HuH-7.5 (cell line): ENCODE measurements at places on chromosomes 1 and 21.

GRCh38 chr1:201501812-201502510 lies 5.0 kb downstream of the CSRP1 start:
- DNase-seq, result no peak

DNA sequence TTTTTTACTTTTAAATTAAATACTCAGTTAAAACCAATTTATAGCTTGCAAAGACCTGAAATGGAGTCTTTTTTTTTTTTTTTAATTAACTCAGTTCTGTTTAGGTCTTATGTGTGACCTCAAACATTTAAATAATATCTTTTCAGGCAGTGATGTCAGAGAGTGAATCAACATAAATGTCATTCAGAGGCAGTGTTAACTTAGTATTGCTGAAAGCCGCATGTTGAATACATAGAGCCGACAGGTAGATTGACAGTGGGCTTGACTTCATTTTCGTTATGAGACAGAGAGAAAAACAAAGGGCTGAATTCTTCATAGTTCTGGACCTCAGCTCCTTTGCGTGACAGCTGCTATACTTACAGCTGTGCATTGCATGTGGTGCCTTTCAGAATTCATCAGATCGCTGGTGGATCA lies 51.5 kb downstream of the PRDM2 start:
- DNase-seq, result no peak

- no peak for DNase-seq
Observed at GRCh38 chr1:192538407-192539296, 36.9 kb upstream of the RGS1 start.

GRCh38 chr1:51729824-51730301 lies 113.0 kb downstream of the OSBPL9 start:
- DNase-seq, result peak; percentile 25

- DNase-seq, result no peak
Observed at GRCh38 chr1:48875552-48876329, 99.0 kb upstream of the BEND5 start.

- DNase-seq, result no peak
Observed at GRCh38 chr1:44572572-44572879, 101.8 kb downstream of the TMEM53 start.

DNA sequence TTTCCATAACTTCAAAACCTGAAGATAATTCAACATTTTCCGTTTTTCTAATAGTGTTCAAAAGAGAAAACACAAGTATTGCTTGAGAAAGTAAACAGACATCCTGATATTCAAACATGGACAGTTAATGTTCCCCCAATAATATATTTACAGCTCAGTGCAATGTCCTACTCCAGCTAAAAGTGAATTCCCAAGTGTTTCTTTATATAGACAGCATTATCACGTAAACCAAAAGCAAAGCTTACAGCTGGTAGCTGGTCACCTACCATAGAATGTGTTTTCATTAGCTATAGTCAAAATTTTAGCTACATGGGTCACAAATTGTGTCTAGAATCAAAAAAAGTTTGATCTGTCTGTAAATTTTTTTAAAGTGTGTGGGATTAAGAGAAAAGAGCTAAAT lies 34.9 kb downstream of the WLS start:
- DNase-seq, result no peak

GRCh38 chr1:6801966-6802365 lies 16.7 kb downstream of the CAMTA1 start:
- DNase-seq, result no peak

DNA sequence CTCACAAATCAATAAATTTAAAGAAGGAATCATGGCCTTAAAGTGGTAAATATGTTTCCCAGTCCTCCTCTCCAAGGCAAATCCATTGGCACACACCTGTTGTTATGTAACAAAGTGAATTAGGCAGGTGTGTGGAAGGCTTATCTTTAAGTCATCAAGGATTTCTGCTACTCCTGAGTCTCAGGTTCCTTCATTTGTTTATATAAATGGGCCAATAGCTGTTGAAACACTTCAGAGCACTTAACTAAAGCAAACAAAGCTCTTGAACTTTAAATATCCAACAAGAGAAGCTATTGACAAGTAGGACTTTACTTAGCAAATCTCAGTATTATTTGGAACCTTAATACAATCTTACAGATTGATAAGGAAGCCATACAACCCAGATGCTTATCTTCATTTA lies 99.3 kb upstream of the ESRRG start:
- DNase-seq, result no peak

- DNase-seq, result no peak
Observed at GRCh38 chr1:1353389-1354151, 4.4 kb upstream of the DVL1 start.

DNA sequence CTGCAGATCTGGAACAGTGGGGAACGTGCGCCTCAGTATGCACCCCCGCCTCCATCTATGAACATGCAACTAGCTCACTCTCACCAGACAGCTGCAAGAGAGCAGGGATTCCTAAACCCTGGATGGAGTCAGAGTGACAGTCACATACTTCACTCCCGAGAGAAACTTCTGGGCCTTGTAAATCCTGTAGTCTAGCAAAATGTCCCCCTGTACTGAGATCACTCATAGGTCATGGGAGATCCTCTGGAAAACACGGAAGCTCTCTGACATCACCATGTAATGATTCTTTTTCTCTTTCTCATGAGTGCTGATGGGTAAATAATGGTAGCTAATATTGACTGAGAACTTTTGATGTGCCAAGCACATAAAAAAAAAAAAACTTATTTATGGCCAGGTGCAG lies 23.4 kb upstream of the TARDBP start:
- DNase-seq, result no peak

- no peak for DNase-seq
Observed at GRCh38 chr1:84000954-84001495, 2.1 kb upstream of the TTLL7 start.

DNA sequence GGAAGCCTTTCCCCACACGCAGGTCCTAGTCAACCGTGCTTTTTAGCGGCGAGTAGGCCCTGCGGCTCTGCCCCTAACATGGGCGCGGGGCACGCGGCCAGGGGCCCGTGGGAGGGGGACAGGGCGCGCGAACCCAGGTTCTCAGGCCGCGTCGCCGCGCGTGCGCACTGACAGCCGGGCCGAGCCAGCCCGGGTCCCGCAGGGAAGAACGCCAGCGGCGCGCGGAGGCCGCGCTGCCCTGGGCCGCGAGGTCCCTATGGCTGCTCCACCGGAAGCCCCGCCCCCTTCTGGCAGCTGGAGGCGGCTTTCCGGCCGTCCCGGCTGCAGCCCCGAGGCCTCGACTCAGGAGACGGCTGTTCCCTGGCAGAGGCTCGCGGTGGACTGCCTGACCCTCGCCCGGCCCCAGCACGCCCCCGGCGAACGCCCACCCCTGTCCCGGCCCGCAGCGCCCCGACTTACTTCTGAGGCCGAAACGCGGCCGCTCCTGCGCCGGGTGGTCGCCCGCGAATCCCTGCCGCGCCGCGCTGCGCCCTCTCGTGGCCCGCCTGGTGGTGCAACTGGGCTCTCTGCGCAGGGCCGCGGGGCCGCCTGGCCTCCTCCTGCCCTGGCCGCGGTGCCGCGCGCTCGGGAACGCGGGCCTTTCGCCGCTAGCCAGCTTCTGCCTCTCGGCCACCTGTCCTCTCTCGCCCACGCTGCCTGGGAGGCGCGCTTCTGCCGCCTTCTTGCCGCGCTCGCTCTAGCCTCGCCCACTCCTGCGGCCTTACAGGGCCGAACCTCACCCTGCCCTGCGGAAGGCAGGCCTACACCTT lies 16.6 kb upstream of the RIPPLY3 start:
- DNase-seq, result peak; percentile 83

DNA sequence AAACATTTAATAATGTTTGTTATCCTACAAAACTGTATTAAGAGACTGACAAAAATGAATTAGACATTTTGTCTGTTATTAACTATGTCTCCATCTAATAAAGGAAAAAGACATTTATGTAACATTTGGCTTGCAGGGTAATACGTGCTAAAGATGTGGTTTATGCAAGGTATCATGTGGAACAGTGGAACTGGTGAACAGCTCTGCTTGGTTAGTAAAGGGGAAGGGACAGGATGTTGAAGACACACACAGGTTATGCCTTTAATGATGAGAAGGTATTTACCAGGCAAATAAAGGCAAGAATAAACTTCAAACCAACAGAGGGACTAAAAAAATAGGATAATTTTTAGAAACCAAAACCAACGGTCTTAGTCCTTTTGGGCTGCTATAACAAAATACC lies 93.1 kb downstream of the UCHL5 start:
- no peak for DNase-seq

- no peak for DNase-seq
Observed at GRCh38 chr1:156145650-156146019, 7.8 kb upstream of the SEMA4A start.

GRCh38 chr1:183075861-183076260 lies 52.6 kb downstream of the LAMC1 start:
- DNase-seq, result no peak

DNA sequence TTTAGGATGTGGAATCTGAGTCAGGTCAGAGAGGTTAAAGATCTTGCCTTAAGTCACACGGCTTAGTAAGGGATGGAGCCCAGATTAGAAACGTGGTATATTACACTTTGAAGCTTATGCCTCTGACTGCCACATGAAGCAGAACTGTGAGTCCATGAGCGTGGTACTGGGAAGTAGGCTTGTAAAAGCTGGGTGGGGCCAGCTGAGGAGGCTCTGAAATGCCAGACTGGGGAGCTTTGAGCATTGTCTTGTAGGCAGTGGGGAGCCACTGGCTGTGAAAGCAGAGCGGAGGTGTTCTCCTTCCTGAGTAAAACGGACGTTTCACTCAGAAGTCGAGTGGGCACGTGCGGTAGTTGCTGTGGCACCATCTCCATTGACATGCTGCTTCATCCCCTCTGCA lies 72.6 kb upstream of the USP24 start:
- DNase-seq, result no peak

DNA sequence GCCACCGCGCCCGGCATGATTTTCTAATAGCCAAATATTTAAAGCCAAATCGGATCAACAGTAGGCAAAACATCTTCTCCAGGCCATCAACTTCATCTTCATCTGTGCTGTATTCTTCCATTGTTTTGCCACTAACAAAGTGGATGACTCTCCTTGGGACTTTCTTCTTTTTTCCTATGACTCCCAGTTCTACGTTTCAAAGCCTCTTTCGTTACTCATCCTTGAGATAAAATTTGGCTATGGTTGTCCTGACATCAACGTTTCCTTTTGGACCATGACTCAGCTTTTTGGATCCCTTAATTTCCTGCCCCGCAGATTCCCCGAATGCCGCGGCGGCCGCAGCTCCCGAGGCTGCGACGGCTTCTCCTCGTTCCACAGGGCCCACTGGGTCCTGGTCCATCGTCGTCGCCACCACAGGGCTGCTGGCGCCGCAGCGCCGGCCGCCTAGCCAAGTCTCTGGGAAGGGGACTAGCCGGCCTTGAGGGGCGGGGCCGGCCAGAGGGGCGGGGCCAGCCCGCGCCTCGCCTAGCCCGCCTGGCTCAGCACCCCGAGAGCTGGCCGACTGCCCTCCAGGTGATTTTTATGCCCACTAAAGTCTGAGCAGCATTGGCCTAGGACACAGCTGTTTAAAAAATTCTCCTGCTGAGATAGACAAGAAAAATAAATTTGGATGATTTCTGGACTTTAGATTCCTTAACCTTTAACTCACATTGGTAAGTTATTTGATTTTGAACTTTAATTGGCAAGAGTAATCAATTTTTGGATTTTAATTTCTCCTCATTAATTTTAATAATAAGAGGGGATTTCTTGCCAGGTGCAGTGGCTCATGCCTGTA lies 93.9 kb downstream of the ADCY10 start:
- peak; percentile 55 for DNase-seq

DNA sequence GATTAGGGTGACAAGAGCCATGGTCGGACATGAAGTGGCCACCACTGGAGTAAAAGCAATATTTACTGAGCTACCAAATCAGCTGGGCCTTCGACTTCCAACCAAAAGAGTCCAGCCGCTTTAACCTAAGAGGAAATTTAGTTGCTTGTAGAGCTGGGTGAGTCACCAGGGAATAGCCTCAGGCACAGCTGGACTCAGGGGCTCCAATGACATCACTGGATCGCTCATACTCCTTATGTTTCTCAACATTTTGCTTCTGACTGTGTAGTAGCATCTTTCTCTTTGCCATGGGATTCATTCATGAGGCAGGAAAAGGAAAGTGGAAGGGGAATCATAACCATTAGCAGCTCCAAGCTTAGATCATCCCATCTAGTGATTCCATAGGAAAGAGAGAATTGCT lies 664.4 kb downstream of the MATN1 start:
- DNase-seq, result no peak

- DNase-seq, result no peak
Observed at GRCh38 chr1:114369930-114370329, 141.1 kb downstream of the TRIM33 start.

DNA sequence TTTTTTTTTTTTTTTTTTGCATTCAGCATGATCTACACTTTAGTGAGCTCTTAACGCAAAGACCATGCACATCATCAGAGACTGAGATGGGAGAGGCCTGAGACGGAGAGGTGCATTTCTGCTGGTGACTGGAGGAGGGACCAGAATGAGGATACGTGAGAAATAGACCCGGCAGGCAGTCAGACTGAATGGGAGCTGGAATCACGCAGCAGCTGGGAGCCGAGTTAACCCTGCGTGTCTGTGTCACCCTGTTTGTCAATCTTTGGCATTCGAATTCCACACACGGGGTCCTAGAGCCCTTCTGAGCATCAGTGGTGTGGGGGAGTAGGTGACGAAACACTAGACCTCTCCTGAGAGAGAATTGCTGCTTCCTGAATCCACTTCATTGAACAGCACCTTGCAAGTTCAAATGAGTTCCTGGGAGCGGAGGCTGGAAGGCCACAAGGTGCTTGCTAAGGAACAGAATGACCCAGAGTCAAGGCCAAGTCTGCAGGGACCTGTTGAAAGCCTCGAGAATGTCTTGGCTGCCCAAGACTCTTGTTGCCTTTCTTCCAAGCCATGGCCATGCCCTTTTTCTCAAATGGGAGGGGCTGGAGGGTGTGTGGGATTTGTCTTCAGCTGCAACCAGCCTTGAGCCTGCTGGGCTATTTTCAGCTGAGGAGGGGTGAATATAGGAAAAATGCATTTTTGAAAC lies 123.3 kb downstream of the CNIH3 start:
- DNase-seq, result no peak

DNA sequence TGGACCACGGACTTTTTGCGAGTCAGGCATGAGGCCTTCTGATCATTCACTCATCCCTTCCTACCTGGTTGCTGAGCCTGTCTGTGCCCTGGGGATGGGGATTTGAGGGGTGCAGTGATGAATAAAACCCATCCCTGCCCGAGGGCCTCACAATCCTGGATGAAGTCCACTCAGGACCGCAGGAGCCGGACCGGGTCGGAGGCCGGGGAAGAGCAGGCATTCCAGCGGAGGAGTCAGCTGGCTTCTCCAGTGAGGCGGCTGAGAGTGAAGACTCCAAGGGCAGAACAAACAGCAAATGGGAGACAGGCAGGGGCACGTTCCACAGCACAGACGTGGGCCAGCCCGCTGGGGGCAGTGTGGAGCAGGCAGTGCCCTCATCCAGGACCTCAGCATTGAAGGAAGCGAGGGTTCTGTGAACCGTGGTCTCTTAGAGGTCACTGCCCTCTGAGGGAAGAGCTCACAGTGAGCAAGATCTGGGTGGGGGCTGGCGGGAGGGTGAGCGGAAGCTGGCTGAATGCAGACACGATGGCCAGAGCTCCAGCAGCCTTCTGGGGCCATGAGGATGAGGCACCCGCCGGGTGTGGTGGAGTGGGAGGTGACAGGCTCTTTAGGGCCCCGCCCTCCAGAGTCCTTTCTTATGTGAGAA lies 10.9 kb upstream of the LRRC3 start:
- peak; percentile 64 for DNase-seq
